ENCODE measurements at places on chromosomes 12 and 14. TPM values are rescaled to one million over a fixed set of nuclear protein-coding genes. Genes with fewer than 3 reads are reported as not detected.

- no peak for DNase-seq
Observed at GRCh38 chr14:22926316-22926715, 2.9 kb downstream of the PRMT5 start.

GRCh38 chr12:113852264-113852663, 113.9 kb downstream of the RBM19 start:
- no peak for DNase-seq

Gene GLIPR1L1
- not detected for total RNA-seq

- peak; percentile 73 for DNase-seq
Observed at GRCh38 chr14:95233702-95234241, 76.4 kb upstream of the DICER1 start.

Gene AKAP5
- 0.30 TPM for total RNA-seq

- peak; percentile 56 for DNase-seq
Observed at GRCh38 chr12:55703901-55704761, 3.6 kb downstream of the ITGA7 start.

GRCh38 chr12:78888568-78888967, 24.0 kb downstream of the SYT1 start:
- DNase-seq = no peak

GRCh38 chr12:65881965-65882413, 57.7 kb downstream of the HMGA2 start:
- peak; percentile 89 for DNase-seq

- DNase-seq = no peak
Observed at GRCh38 chr12:6360080-6360571, 15.2 kb downstream of the SCNN1A start.

- no peak for DNase-seq
Observed at GRCh38 chr12:124188561-124189405, 106.1 kb upstream of the RFLNA start.

DNA sequence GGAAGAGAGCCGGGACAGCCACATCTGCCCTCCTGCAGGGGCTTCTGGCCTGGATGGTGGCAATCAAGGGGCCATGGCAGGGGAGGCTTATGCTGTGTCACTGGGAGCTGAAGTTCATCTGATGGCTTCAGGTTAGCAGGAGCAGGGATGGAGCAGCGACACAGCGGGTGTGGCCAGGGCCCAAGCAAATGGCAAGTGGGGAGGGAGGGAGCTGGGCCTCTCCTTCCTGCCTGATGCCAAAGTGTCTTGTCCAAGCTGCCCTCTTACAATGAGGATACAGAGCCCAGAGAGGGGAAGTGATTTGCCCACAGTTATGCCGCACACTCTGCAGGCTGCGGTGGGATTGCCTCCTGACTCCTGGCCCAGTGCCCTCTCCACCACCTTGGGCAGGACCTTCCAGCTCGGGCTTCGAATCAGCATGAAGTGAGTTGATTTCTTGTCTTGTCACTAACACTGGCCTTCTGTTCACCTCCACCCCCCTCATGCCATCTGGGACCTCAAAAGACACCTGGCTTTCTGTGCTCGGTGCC, 51.3 kb downstream of the IQSEC3 start:
- DNase-seq = no peak

DNA sequence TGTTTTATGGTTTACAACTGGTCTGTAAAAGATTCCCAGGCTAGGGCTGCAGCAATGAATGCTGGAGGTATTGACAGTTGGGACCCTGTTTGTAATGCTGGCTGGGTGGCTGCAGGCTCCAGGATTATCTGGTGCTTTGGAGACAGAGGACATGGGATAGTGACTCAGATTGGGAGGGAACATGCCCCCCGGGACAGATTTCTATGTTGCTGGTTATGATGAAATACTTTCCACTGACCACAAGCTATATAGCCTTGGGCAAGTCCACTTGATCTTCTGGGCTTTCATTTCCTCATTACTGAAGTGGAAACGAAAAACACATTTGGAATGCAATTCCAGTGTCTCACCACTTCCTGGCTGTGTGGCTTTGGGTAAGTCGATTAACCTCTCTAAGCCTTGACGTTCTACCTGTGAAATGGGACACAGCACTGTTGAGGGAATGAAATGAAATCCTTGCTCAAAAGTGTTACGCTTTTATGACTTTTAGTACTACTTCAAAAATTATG, 6.3 kb upstream of the TPCN1 start:
- peak; percentile 66 for DNase-seq

DNA sequence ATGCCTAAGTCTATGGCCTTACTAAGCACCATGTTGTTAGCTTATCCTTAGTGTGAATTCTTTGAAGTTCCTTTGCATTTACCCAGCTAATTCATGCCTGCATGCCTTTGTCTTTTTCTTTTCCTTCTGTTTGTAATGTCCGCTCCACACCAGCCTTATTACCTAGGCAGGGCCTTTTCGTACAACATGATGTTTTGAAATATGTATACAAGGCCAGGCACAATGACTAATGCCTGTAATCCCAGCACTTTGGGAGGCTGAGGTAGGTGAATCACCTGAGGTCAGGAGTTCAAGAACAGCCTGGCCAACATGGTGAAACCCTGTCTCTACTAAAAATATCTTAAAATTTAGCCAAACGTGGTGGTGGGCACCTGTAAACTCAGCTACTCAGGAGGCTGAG, 1636.5 kb upstream of the SEL1L start:
- DNase-seq = no peak

DNA sequence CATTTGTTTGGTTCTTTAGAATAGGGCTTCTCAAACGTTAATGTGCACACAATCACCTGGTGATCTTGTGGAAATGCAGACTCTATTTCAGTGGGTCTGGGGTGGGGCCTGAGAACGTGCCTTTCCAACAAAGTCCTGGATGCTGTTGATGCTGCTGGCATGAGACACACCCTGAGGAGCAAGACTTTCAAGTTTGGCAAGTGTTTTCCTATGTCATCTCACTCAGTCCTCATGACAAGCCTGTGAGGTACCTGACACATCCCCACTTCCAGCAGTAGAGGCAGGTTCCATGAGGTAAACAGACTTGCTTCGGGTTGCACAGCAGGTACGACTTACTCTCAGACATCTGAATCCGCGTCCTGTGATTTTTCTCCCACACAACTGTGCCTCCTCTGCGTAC, 147.1 kb downstream of the MYRFL start:
- no peak for DNase-seq

Gene SERPINA12
- not detected for total RNA-seq

GRCh38 chr14:68384881-68385280, 408.0 kb downstream of the ZFP36L1 start:
- DNase-seq = no peak

DNA sequence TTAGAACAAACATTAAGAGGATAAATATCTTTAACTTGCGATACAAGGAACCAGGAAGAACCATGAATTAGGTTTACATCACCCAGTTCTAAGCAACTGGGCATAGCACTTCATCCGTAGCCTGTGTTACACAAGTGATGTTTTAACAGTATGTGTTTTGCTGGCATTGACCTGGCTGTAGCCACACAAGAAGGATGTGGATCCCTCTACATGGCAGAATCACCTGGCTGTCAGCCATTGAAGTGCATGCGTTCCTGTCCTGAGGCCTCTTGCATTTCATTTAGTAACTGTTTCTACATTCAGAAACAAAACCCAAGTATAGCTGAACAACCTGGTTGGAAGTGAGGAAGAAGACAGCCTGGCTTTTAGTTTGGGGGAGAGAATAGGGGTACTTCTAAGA, 72.2 kb downstream of the TGFB3 start:
- no peak for DNase-seq

DNA sequence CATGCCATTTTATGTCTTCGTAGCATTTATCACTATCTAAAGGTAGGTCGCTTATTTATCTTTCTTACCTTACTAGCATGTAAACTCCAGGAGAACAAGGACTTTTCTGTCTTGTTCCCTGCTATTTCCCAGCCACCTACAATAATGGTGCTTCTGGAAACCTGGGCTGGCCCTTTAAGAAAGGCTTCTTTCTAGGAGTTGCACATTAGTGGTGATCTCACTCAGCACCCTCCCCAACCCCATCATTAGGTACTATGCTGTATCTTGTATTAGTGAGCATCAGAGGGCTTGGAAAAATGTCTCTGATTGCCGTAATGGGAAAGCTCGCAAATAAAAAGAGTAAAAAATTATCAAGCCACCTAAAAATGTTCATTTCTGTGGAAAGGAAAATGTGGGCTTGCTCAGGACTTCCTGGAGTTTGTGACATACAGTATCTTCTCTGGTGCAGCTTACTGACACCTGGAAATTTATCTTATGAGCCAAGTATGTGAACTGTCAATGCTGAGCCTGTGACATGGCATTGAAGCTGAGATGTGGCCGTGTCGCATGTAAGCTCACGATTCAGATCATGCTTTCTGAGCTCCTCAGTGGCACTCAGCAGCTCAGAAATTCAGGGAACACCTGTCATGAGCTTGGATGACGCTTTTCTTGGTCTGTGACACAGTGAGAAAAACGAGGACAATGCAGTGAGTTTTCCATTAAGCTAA, 12.4 kb downstream of the CCDC92 start:
- no peak for DNase-seq

Gene LPCAT3
- total RNA-seq = 55.9 TPM

GRCh38 chr14:75293920-75294648, 15.5 kb downstream of the FOS start:
- DNase-seq = peak; percentile 97

- no peak for DNase-seq
Observed at GRCh38 chr12:26286186-26286585, 90.8 kb downstream of the SSPN start.

Gene LRP1-AS
- not detected for total RNA-seq

DNA sequence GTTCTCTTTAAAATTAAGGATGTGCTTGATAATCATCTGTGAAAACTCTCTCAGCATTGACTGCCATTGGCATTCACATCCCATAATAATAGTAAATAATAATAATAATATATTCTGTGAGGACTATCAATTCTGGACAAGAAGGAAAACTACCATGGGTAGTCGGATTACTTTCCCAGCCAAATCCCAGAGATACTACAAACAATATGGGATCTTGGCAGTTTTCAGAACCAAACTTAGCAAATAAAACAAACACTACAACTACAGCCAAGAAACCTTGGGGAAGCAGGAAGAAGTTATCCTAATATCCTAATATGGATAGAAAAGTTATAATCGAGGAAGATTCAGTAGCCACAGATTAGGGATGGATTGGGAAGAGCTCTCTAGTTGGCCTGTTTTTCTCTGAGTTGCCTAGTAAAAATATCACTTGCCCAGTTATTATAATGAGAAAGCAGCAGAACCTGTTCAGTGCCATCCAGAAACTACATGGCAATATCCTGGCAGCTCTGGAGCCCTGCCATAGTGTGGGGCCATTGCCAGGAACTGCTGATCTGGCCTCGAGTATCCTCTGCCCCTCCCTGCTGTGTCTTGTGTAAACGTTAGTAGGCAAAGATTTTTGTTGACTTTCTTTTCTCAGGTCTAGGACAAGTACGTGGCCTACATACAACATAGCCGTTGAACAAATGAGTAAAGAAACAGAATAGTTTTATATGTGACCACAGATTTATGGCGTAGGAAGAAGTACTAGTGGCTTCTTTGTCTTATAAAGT, 193.5 kb downstream of the SLC2A13 start:
- peak; percentile 45 for DNase-seq

- no peak for DNase-seq
Observed at GRCh38 chr14:95265106-95266094, 54.3 kb downstream of the CLMN start.

GRCh38 chr12:124605883-124606774, 38.7 kb upstream of the NCOR2 start:
- no peak for DNase-seq

Gene TMCC3
- 2.2 TPM for total RNA-seq

Gene PTGDR
- total RNA-seq = 1.1 TPM

DNA sequence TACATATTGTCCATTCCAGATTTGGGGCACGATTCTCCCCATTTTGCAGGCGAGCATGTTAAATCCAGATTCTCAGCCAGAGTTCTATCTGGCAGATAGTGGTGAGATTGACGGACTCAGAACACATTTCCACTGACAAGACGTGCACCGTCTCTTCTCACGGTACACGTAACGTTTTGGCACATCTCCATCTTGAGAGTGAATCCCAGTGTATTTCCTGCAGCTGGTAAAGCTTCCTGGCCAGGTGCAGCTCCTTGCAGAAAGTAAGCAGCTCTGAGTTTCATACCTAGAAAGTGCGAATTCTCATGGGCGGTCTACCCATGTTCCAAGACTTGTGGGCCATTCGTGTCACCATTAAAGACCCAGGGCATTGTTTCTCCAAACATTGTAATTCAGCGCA, 102.6 kb downstream of the TSPAN9 start:
- DNase-seq = no peak

DNA sequence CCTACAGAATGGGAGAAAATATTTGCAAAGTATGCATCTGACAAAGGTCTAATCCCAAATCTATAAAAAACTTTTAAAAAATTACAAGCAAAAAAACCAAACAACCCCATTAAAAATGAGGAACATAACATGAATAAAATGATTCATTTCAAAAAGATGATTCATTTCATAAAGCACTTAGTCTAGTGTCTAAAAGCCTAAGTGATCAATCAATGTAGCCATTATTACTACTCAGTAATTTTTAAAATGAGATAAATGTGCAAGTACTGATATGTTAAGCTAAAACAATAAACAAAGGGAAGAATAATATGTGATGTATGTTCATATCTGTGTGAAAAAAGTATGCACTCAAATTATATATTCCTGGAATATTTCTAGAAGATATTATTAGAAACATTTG, 119.1 kb upstream of the GARIN6 start:
- no peak for DNase-seq

- DNase-seq = no peak
Observed at GRCh38 chr14:70181276-70181675, 7.5 kb downstream of the SLC8A3 start.

DNA sequence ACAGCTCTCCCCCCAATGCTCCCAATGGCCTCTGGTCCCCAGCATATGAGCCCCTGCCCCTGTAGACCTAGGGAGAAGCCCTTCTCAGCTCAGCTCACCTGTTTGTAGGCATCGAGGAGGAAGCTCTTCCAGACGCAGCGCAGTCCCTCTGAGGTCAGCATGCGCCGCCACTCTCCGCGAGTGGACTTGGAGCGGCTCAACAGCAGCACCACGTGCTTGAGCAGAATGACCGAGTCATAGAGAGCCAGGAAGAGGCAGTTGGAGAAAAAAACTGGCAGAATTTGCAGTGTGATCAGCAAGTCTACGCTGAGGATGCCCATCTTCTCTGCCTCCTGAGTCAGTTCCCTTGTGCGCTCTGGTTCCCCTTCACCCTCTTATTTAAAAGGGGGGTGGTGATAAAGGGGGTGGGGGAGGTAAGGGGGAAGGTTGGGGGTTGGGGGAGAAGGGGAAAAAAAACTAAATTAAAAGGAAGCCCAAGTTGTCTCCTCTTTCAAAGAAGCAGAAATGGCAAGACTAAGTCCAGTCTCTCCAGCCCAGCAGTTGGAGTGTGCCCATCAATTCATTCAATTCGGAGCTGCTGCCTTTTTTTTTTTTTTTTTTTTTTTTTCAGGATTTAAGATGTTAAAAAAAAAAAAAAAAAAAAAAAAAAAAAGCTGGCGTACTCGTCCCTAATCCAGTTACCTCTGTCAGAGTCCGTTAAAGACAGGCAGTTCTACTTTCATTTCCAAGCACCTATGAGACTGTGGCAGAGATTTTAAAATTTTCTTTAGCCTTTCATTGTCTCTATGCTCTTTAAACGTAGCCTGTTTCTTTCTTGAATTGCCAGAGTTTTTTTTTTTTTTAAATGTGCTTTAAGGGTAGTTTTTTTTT, at the start of gene DIO2:
Gene DIO2, minus strand, starts transcription at position 352 of the 870 bp plus-strand sequence. Its CDS starts 32 bp downstream, at position 320.
- DNase-seq = peak; percentile 77

Data from left ventricle myocardium superior (tissue), 1 donor.